ENCODE measurements at places on chromosomes 6 and 20.

GRCh38 chr20:16438100-16438499 lies 135.1 kb downstream of the KIF16B start:
- no peak for DNase-seq

- no peak for DNase-seq
Observed at GRCh38 chr20:8322662-8323217, 190.7 kb downstream of the PLCB1 start.

DNA sequence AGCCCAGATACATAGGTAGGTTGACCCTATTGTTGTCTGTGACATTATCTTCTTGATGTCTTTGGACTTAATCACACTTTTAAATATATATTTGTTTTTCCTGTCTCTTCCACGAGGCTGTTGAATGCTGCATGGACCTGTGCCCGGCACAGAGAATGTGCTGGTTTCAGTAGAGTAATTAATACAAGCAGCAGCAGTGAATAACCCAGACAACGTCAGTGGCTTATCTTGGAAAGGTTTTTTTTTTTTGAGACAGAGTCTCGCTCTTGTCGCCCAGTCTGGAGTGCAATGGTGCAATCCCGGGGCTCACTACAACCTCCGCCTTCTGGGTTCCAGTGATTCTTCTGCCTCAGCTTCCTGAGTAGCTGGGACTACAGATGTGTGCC lies 108.2 kb downstream of the CDH26 start:
- no peak for DNase-seq

DNA sequence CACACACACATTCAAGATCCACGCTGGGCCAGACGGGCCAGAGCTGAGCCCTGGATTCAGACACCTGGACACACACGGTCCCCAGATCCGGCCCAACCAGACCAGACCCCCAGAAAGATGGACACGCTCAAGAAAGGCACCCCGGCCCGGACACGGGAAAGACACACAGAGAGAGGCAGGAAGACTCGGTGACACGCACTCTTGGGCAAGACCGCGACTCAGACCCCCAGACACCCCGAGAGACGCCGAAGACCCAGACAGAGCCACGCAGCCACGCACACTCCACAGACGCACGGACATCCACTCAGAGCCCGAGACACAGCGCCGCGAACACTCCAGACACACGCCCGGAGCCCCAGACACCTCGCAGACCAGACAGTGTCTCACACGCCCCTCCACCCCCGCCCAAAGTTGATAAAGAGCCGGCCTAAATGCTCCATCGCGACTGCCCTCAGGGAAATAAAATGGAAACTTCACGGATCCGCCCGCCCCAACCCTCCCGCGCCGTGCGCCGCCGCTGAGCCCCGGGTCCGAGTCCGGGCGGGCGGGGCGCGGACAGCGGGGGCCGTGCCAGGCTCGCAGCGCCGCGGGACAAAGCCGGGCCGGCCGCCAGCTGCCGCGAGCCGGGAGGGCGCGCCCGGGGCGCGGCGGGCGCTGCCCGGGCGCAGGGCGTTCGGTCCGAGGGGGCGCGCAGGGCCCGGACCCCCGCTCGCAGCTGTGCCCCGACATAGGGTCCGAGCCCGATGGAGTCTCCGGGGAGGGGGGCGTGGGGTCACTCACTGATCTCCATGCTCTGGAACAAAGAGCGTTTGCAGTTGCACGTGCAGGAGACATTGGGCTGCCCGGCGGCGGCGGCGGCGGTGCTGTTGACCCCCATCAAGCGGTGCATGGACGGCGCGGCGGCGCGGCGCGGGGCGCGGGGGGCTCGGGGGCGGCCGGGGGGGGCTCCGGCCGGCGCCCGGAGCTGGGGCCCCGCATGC lies 831 bp downstream of the PMEPA1 start:
- DNase-seq: no peak

DNA sequence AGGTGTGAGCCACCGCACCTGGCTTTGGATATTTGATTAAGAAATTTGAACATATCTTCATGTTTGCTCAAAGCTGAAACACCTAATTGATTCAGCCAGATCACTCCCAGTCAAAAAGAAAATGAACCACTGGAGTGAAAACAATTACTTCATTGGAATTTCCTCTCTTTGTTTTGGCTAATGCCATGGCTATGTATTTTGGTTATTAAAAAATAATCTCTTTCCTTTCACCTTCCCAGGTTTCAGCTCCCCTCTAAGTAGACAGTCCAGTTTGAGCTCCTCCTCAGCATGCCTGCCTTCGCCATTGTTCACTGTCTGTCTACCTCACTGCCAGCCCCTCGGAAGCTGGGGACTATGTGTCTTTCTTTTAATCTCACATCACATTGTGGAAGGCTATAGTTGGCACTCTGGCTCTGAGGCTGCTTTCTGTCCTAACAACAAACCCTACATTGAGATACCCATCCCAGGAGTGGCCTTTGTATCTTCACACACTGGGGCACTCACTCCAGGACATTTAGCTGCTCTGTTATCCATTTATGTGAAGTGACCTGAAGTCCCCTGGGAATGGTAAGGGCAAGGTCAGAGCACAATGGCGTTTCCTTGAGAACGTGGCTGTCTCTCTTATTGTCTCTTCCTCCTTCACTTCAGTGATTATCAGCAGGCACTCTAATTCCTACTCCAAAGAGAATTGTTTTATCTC lies 764.0 kb upstream of the CITED2 start:
- no peak for DNase-seq

DNA sequence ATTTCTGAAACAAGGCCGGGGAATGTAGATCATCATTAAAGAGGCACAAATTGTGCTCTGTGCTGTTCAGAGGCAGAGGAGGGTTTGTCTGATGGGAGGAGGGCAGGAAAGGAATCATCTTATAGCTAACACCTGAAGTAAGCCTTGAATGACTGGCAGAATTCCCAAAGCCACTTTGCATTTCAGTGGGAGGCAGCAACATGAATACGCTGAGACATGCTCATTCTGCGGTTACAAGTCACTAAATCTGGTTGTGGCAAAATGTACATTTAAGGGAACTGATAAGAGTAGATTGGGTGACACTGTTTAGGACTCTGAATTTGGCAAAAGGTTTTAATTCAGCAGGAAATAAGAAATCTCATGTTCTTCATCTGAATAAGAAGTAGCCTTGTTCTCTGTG lies 4.4 kb upstream of the COL19A1 start:
- DNase-seq: no peak

GRCh38 chr20:12383821-12384220 lies 466.1 kb downstream of the BTBD3 start:
- no peak for DNase-seq

- no peak for DNase-seq
Observed at GRCh38 chr6:116244284-116244683, 9.6 kb downstream of the TSPYL4 start.

DNA sequence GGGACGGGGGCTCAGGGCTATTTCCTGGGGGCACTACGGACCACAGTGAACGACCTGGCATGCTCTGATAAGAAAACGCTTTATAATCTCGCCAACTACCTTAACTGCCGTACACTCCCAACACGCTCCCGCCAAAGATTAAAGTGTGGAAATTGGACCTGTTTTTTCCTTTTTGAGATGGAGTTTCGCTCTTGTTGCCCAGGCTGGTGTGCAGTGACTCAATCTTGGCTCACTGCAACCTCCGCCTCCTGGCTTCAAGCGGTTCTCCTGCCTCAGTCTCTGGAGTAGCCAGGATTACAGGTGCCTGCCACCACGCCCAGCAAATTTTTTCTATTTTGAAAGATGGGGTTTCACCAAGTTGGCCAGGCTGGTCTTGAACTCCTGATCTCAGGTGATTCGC lies 346 bp upstream of the SLC44A4 start:
- DNase-seq: no peak

GRCh38 chr6:22322103-22323030 lies 25.5 kb upstream of the PRL start:
- DNase-seq: no peak

DNA sequence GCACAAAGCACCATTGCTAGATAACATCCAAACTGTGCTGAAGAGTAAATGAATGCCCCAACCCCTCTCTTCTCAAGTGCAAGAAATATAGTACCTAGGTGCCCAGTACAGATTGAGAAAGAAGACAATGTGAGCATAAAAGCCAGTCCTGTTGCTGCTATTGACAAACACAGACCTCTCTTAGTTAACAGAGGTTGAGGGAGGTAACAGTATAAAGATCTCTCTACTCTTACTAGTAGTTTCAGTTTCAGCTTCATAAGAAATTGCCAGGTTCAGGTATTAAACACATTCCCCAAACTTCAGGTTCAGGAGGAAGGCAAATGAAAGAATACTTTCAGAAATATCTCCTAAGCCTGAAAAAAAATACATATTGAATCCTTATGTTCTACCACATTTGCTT lies 31.4 kb downstream of the TBC1D32 start:
- DNase-seq: no peak

DNA sequence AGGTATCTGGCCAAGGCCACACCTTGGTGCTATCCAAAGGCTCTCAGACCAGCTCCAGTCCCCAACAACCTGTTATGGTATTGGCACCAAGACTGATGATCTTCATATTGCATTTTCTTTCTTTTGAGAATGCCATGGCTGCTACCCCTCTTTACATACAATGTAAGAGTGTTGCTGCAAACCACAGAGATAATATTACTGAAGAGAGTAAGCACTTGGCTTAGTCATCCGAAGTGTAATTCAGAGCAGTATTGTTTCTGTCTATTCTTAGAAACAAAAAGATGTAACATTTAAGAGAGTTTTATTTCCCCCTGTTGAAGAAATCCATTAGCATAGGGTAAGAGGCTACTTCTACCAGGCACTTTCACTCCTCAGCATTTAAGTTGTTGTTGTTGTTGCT lies 212.5 kb downstream of the C6orf118 start:
- DNase-seq: no peak

GRCh38 chr6:85360794-85361642 lies 88.9 kb upstream of the NT5E start:
- no peak for DNase-seq

GRCh38 chr6:146850238-146850896 lies 251.6 kb downstream of the ADGB start:
- no peak for DNase-seq

- DNase-seq: no peak
Observed at GRCh38 chr6:138540468-138540867, 41.2 kb upstream of the NHSL1 start.

GRCh38 chr20:32648761-32649650 lies 24.7 kb downstream of the C20orf203 start:
- no peak for DNase-seq

DNA sequence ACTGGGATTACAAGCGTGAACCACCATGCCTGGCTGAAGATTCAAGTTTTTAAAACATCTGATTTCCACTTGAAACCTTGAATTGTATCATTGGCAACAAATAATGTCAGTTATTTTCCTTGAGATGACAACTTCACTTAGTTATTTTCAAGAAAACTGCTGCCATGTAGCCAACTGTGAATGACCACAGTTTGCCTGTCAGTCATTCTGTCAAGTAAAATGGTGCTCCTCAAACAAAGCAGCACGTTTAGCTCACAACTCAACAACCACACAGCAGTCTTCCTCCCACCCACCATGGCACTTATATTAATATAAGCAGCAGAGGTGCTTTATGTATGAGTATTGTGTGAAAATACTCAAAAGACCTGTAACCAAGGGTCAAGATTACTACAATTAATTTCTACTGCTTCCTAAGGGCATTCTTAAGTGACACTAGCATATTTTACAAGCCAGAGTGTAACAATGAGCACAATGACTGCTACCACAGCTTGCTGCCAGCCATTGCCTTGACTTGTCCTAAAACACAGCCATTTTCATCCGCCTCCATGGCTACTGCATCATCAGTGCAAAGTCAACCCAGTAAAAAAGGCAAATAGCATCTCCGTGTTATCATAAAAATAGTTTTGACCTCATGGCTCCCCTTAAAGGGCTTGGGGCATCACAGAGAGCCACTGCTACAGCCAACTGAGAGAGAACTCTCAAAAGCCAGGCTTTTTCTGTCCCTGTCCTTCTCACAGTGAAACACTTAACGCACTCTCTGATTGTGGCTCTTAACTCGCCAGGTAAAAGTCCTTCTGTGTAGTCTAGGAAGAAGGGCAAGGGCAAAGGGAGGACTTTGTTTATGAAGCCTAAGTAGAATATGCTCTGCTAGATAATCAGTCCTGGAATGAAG lies 96.4 kb upstream of the TAB2 start:
- DNase-seq: no peak
